ENCODE measurements at places on chromosomes 7 and 10.

GRCh38 chr7:27689150-27689549, 26.5 kb upstream of the HIBADH start:
- no peak for DNase-seq

DNA sequence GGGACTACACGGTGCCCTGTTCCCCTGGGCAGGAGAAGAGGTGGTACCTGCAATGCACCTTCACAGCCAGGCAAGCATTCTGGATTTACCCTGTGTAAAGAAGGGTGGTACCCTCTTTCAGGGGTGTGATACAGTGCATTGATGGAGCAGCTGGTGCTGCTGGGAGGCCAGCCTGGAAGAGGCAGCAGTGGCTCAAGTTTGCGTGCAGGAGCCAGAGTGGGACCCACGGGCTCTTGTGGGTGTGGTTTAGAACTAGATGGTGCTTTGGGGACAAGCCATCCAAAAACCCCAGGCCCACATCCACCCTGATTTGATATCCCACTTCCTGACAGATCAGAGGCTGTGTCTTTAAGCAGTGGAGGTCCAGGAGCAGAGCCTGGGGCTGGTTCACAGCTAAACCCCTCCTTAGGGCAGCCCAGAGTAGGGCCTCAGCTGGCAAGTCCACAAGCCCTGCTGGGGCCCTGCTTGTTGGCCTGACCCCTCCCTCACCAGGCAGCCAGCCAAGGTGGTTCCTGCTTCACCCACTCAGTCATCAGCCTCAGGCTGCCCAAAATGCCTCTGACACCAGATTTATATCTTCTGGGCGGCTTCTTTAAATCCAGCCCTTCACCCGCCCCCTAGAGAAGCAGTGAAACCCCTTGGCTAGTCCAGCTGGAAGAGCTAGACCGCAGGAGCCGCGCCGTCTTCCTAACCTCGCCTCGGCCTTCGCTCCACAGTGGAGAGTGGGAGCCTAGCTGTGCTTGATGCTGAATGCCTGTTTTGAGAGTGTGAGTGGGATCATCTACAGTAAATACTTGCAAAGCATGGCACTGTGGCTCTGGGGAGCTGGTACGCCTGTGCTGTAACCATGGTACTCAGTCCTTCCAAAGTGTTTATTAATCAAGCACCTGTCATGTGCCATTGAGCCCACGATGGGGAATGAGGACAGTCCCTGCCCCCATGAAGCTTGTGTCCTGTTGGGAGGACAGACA, 1.4 kb upstream of the ASIC3 start:
- no peak for DNase-seq

GRCh38 chr7:30285067-30285535, 704 bp downstream of the ZNRF2 start:
- no peak for DNase-seq

- no peak for DNase-seq
These were observed 195.0 kb upstream of the SVIL start for GRCh38 chr10:29829776-29830175.

DNA sequence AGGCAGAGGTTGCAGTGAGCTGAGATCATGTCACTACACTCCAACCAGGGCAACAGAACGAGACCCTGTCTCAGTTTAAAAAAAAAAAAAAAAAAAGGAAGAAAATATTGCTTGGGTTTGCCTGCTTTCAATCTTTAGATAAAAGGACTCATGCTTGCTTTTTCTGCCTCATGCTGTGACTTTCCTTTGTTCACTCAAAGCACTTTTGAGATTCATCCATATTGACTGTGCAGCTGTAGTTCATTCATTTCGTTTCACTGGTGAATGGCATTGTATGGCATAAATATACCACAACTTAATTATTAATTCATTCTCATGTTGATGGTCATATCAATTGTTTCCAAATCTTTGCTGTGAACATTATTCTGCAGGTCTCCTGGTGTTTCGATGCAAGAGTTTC, 97.6 kb upstream of the NFE2L3 start:
- DNase-seq = no peak

GRCh38 chr10:61882621-61883370, 18.7 kb upstream of the ARID5B start:
- DNase-seq = no peak
